ENCODE measurements at places on chromosomes 6 and 20. TPM values are rescaled to one million over a fixed set of nuclear protein-coding genes. Genes with fewer than 3 reads are reported as not detected.

GRCh38 chr6:160477901-160478300, 129.7 kb downstream of the SLC22A3 start:
- no peaks in the 10 kb centered on the region for H3K27me3 ChIP-seq
- DNase-seq: no peak
- H3K4me1 ChIP-seq: no peaks in the 10 kb centered on the region

- DNase-seq: no peak
- no peaks in the 10 kb centered on the region for H3K36me3 ChIP-seq
- H3K27me3 ChIP-seq: no peaks in the 10 kb centered on the region
- H3K27ac ChIP-seq: no peak overlapping the region
Observed at GRCh38 chr20:50259705-50260478, 69.3 kb downstream of the CEBPB start.

DNA sequence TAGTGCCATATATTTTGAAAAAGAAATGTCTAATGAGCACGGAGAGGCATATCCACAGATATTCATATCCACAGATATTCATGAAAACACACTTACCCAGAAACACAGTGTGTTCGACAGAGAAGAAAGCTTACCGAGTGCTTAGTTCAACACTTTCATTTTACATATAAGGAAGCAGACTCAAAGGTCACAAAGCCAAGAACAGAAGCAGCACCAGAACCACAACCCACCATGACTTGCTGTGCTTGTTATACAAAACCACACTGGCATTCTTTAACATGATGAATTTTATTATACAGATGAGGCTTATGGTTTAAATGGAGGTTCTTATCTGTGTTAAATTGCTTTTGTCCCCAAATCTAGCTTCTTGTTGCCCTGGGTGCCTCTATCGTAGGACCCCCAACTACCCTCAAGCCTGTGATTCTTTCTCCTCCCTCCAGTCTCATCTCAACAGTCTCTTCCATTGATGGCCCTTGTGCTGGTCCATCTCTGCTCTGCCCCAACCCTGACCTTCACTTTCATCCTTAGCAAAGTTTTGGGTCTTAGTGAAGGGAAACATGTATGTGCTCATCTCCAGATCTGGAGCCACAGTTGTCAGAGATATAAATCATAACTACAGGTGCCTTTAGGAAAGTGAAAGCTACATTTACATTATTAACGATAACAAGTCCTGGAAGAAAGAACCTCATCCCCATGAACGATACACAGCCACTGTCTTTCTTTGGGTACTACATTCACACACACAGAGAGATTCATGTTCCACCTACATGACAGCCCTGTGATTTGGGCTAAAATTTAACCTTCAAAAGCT, 40.0 kb downstream of the SF3B5 start:
- peaks cover 51% of the 10 kb centered on the region for H3K27me3 ChIP-seq
- DNase-seq: no peak
- no peak overlapping the region for H3K27ac ChIP-seq

- H3K4me1 ChIP-seq: peaks cover 4% of the 10 kb centered on the region
- H3K4me3 ChIP-seq: no peak overlapping the region
- H3K27ac ChIP-seq: no peak overlapping the region
- peaks cover 38% of the 10 kb centered on the region for H3K27me3 ChIP-seq
- no peak for DNase-seq
Observed at GRCh38 chr20:59576216-59576953, 28.0 kb upstream of the PHACTR3 start.

GRCh38 chr6:16533721-16534136, 227.5 kb downstream of the ATXN1 start:
- H3K27me3 ChIP-seq: no peaks in the 10 kb centered on the region
- H3K4me3 ChIP-seq: no peak overlapping the region
- peaks cover 2% of the 10 kb centered on the region for H3K36me3 ChIP-seq
- DNase-seq: no peak

DNA sequence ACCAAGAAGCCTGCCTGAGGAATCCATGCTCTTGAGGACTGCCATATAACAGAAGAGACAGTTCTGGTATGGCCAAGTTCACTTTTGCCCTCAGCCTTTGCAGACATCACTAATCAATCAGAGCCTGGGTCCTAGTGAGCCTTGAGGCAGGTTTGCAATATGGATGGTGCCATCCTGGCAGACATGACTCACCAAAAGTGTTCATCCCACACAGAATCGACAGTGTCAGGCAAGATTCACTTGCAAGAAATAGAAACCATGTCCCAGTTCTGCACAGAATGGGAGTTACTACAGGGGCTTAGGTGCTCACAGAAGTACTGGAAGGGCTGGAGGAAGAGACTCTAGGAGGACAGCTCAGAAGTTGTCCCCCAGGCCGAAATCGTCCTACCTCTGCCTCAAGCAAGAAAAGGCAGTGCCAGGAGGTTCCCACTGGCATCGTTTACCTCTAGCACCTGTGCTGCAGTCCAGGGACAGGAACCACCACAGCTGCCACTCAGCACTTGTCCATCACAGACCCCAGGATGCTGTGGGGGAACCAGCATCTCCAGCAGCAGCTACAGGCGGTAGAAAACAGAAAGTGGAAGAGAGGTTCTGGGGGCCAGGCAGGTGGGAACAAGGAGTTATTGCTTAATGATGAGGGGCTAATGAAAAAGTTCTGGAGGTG, 42.6 kb upstream of the PHACTR3 start:
- no peaks in the 10 kb centered on the region for H3K36me3 ChIP-seq
- H3K4me3 ChIP-seq: no peak overlapping the region
- H3K27me3 ChIP-seq: peaks cover 3% of the 10 kb centered on the region
- no peak for DNase-seq
- no peaks in the 10 kb centered on the region for H3K4me1 ChIP-seq
- no peak overlapping the region for H3K27ac ChIP-seq

RHAG gene
- total RNA-seq: not detected

FAM50B gene
- 0.37 TPM for total RNA-seq

DNA sequence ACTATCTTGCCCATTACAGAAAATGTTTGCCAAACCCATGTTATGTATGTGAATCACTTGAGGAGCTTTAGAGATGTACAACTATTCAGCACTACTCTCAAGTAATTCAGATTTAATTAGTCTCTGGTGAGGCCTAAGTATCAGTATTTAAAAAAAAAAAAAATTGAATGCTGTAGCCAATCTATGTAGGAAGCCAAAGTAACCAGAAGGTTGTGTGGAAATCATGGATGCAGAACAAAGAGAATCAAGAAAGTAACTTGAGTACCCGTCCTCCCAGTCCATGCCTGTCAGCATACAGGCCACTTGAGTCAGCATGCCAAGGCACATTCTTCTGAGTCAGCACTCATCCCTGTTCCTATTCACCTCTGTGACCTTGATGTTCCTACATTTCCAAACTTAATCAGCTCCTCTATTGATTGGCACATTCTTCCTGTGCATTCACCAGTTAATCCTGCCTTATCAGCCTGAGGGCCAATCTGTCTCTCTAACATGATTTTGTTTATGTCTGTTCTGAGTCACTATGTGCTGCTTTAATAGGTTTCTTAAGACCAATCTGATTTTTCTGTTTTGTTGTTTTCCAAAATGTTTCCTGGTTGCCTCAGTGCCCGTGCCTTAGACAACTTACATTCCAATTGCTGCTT, 165.6 kb downstream of the KCNQ5 start:
- DNase-seq: no peak
- no peaks in the 10 kb centered on the region for H3K36me3 ChIP-seq
- H3K4me3 ChIP-seq: no peak overlapping the region
- no peaks in the 10 kb centered on the region for H3K27me3 ChIP-seq

DNA sequence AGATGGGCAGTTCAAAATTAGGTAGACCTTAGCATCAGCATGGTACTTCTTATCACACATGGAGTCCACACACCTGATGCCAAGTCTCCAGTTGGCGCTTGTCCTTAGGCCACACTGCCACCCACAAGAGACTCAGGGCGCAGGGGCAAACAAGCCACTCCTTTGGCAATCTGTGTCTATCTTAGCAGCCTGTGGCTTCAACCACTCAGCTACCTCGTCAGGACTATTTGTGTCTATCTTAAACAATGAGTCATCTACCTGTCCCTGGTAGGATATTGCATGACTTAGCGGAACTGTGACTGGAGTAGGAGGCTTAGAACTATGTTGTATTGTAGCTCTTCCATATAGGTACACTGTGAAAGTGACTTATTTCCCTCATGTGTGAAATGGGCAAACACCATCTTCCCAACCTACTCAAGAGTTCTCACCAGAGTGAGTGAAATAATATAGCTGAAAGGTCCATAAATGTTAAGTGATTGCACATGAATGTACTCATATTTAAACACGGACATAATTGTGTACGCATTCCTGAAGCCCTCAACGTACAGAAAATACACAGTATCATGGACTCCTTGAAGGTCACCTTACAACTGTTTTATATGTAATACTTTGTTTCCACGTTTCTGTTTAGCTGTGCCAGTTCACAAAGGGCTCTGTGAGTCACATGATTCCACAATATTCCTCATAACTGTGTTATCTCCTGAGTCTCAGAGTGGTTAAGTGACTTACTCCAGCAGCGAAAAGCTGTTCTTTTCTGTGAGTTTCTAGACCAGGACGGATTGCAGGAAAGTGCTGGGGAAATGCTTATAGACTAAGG, 1.6 kb downstream of the TRIM27 start:
- no peak for DNase-seq
- H3K27ac ChIP-seq: peak overlapping the region; percentile 87
- no peaks in the 10 kb centered on the region for H3K27me3 ChIP-seq
- H3K4me1 ChIP-seq: peaks cover 22% of the 10 kb centered on the region

DNA sequence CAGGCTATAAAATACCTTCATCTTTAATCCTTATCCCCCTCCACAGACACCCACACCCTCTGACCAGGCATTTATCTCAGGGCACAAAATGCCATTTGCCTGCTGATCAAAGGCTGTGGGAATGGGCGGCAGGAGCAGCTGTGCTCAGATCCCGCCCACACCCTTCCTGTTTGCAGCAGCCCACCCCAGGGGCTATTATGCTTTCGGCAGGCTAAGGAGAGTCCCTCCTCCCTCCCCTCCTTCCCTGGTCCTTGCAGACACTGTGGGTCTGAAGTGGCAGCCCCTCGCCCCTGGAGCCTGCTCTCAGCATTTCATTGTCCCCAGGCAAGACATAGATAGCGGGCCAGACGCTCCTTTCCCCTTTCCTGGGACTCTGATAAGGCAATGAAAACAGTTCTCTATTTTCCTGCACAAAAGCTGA, 220.8 kb upstream of the HEY2 start:
- no peaks in the 10 kb centered on the region for H3K36me3 ChIP-seq
- peak overlapping the region; percentile 40 for H3K27ac ChIP-seq
- H3K4me1 ChIP-seq: peaks cover 59% of the 10 kb centered on the region
- H3K4me3 ChIP-seq: no peak overlapping the region
- no peak for DNase-seq

- H3K36me3 ChIP-seq: no peaks in the 10 kb centered on the region
- peak; percentile 40 for DNase-seq
- no peaks in the 10 kb centered on the region for H3K4me1 ChIP-seq
- no peak overlapping the region for H3K4me3 ChIP-seq
- no peak overlapping the region for H3K27ac ChIP-seq
- peaks cover 34% of the 10 kb centered on the region for H3K27me3 ChIP-seq
Observed at GRCh38 chr6:41161851-41162552, 914 bp downstream of the TREM2 start.

DNA sequence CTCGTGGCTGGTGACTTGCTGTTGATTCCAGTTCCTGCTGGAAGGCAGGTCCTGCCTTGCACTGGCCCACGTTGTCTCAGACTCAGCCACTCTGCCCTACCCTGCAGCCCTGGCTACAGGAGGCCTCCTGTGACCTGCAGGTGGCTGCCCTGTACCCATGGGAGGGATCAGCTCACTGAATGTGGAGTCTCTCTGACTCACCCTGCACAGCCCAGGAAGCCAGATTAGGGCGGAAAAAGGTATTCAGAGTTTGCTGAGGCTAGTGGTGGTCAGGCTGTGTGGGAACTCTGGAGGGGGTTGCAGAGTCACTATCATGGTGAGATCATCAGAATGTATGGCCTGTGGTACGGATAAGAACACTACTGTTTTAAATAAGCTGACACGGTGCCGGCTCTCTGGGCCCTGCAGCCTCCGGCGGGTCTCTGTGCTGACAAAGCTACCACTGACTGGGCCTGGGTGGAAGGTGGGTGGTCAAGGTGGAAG, 24.7 kb upstream of the PYGB start:
- peaks cover 67% of the 10 kb centered on the region for H3K4me1 ChIP-seq
- H3K27ac ChIP-seq: peak overlapping the region; percentile 95
- H3K4me3 ChIP-seq: peak overlapping the region; percentile 6
- H3K36me3 ChIP-seq: peaks cover 15% of the 10 kb centered on the region
- no peak for DNase-seq

DNA sequence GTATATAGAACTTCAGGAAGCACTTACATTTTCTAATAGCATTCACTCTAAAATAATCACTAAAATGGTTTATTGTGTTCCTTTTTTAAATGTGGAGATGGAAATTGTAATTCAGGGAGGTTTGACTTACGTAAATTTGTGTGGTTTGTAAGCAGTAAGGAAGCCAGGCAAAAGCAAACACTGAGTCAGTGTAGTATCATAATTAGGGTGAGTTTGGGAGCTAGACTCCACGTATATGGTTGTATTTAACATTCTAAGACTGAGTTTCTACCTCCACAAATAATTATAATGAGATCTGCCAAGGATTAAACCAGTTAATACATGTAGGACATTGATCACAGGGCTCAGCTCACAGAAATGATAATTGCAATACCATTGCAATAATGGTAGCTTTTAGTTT, 425.5 kb downstream of the CBLN4 start:
- no peak for DNase-seq
- H3K4me1 ChIP-seq: no peaks in the 10 kb centered on the region
- no peak overlapping the region for H3K27ac ChIP-seq
- H3K27me3 ChIP-seq: no peaks in the 10 kb centered on the region
- H3K4me3 ChIP-seq: no peak overlapping the region

PKIB gene
- total RNA-seq: 35.0 TPM

- H3K4me3 ChIP-seq: no peak overlapping the region
- H3K27ac ChIP-seq: no peak overlapping the region
- DNase-seq: no peak
- no peaks in the 10 kb centered on the region for H3K4me1 ChIP-seq
- H3K27me3 ChIP-seq: no peaks in the 10 kb centered on the region
- peaks cover 18% of the 10 kb centered on the region for H3K36me3 ChIP-seq
Observed at GRCh38 chr6:56581296-56581925, 61.3 kb downstream of the DST start.

DNA sequence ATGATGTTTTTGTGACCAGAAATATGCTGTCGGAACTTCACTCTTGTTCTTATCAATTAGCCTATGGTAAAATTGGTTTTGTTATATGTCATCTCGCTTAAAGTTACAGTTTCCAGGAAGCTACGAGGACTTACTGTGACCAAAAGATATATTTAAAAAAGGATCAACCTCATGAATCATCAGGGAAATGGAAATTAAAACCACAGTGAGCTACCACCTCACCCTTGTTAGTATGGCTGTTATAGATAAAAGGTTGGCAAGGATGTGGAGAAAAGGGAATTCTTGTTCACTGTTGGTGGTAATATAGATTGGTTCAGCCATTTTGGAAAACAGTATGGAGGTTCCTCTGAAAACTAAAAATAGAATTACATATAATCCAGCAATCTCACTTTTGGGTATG, 14.3 kb upstream of the INSM1 start:
- no peaks in the 10 kb centered on the region for H3K36me3 ChIP-seq
- no peaks in the 10 kb centered on the region for H3K4me1 ChIP-seq
- no peak overlapping the region for H3K27ac ChIP-seq
- H3K4me3 ChIP-seq: no peak overlapping the region
- H3K27me3 ChIP-seq: peaks cover 8% of the 10 kb centered on the region
